ENCODE measurements at places on chromosomes 5 and 9. TPM values are rescaled to one million over a fixed set of nuclear protein-coding genes. Genes with fewer than 3 reads are reported as not detected.

PSD2 gene
- under 0.01 TPM for total RNA-seq

IFNA2 gene
- not detected for total RNA-seq

ANKRD31 gene
- total RNA-seq: 0.14 TPM

MYO10 gene
- 264 TPM for total RNA-seq

AIF1L gene
- 0.30 TPM for total RNA-seq

ZFP37 gene
- total RNA-seq: 2.4 TPM

TENT4A gene
- total RNA-seq: 9.5 TPM

PCDHGA10 gene
- 8.6 TPM for total RNA-seq

AQP7 gene
- total RNA-seq: not detected

SLC6A3 gene
- not detected for total RNA-seq

SPAG8 gene
- 0.55 TPM for total RNA-seq

Measured in smooth muscle cell of the umbilical artery (primary cell).